ENCODE measurements at places on chromosomes 16 and 17.
A peak's percentile ranks its signal among the peaks of the same experiment; 100 is the strongest.

- no peak for DNase-seq
Observed at GRCh38 chr16:71255721-71256120, 25.2 kb upstream of the HYDIN start.

DNA sequence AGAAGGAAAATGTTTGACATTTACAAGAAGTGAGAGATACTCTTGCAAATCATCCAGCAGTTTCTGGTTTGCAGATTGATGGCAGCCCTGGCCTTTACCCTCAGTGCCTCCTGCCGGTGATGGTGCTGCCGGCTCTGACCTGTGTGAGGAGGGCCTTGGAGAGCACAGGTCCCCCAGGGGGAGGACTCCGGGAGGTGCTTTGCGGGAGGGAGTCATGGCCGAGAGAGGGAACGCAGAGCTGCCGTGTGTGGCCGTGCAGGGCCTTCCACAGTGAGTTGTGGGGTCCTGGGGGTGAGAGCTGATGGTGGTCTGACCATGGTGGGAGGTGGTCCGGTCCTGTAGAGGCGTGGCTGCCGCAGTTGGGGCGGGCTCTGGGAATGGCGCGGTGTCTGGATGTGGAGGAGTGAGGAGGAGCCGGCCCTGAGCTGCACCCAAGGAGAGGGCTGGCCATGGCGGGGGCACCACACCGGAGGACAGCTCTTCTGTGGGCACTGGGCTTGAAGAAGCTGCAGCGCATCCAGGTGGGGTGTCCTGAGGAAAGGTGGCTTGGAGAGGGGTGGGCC lies 28.0 kb upstream of the ZNF750 start:
- no peak for DNase-seq

- peak; percentile 19 for DNase-seq
Observed at GRCh38 chr17:64460955-64461354, 12.0 kb downstream of the MILR1 start.

GRCh38 chr16:83680980-83681379 lies 126.8 kb upstream of the HSBP1 start:
- no peak for DNase-seq

DNA sequence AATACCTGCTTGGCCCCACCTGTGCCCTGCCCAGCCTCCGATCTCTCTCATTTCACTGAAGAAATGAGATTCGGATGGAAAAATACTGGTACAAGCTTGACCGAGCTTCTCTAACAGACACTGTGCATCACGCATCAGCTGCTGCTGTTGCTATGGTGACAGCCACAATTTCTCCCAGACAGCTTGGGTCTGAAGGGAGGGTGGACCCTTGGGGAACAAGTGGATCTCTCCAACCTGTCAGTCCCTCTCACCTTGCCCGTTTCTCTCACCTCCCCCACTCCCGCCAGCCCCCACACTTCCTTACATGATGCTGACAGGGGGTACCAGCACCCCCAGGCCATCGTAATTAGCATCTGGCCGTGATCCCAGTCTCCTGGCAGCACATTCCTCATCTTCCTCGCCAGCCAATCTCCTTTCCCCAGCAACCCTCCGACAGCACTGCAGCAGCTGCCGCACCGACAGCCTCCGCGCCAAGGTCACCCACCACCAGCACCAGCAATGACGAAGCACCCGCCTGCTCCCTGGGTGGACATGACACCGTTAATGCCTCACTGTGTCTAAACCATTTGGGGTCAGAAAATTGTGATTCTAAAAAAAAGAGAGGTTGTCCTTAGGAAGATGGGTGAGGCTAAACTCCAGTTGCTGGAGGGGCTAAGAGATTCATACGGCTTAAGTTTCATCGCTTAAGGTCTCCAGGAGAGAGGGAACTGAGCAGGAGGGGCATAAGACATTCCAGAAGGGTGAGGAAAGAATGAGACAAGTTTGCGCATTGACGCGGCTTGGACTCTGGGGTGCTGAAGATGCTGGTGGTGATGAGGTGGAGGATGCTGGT lies 58.6 kb upstream of the TNRC6A start:
- DNase-seq: peak; percentile 6

- no peak for DNase-seq
Observed at GRCh38 chr16:84511831-84512230, 7.4 kb upstream of the MEAK7 start.

DNA sequence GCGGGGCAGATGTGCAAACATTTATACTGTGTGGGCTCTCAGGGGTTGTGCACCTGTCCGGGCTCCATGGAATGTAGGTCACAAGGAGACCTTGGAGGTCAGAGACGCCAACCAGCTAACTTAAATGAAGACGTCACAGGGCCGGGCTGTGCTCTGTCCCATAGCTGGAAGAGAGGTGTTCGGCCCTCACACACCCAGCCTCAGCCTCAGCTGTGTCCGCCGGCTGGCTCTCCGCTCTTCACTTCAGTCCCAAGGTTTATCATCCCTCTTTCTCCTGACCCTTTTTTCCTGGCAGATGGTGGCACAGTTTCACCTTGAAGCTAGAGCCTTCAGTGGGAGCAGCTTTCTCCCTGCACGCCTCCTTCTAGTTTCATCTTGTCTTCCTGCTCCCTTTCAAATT lies 6.0 kb upstream of the RBFOX3 start:
- DNase-seq: no peak

GRCh38 chr16:23959072-23959751 lies 123.4 kb downstream of the PRKCB start:
- DNase-seq: no peak

GRCh38 chr16:21590796-21591195 lies 8.6 kb upstream of the METTL9 start:
- DNase-seq: no peak

- no peak for DNase-seq
Observed at GRCh38 chr16:70769761-70770160, 31.2 kb downstream of the VAC14 start.

GRCh38 chr16:7731141-7731540 lies 398.5 kb downstream of the RBFOX1 start:
- DNase-seq: no peak

GRCh38 chr17:29667969-29668368 lies 45.3 kb upstream of the CORO6 start:
- DNase-seq: no peak

GRCh38 chr16:12853972-12854371 lies 47.4 kb upstream of the SHISA9 start:
- DNase-seq: no peak

- no peak for DNase-seq
Observed at GRCh38 chr17:39652587-39653315, 12.4 kb upstream of the TCAP start.

DNA sequence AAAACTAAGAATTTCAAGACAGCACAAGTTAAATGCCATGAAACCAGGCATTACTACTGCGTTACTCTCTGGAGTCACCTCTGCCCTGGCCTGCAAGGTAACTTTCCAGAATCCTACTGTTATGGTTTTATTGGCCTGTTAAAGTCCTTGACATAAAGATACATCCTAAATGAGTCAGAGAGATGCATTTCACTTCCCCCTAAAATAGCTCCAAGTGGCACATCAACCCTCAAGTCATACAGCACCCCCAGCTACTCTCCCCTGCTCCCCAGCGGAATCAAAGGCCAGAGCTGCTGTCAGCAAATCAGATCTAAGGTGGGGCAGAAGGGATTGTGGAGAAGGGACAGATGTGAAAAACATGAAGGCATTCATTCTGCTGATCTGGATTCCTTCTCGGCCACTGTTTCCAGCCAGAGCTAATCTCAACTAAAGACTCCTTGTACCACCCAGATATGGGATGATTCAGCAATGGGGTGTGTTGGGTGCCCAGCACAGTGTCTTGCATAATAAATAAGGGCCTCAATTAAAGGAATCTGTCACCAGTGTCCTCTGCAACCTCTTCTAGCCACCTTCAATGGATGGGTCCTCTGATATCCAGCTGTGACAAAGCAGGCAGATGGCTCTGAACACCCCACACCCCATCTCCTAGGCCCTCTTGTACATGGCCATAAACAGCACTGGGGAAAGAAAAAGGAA lies 8.5 kb upstream of the CCL1 start:
- no peak for DNase-seq

- no peak for DNase-seq
Observed at GRCh38 chr16:11202260-11203091, 53.5 kb downstream of the SOCS1 start.

- no peak for DNase-seq
Observed at GRCh38 chr17:70891306-70891705, 722.0 kb downstream of the KCNJ2 start.

DNA sequence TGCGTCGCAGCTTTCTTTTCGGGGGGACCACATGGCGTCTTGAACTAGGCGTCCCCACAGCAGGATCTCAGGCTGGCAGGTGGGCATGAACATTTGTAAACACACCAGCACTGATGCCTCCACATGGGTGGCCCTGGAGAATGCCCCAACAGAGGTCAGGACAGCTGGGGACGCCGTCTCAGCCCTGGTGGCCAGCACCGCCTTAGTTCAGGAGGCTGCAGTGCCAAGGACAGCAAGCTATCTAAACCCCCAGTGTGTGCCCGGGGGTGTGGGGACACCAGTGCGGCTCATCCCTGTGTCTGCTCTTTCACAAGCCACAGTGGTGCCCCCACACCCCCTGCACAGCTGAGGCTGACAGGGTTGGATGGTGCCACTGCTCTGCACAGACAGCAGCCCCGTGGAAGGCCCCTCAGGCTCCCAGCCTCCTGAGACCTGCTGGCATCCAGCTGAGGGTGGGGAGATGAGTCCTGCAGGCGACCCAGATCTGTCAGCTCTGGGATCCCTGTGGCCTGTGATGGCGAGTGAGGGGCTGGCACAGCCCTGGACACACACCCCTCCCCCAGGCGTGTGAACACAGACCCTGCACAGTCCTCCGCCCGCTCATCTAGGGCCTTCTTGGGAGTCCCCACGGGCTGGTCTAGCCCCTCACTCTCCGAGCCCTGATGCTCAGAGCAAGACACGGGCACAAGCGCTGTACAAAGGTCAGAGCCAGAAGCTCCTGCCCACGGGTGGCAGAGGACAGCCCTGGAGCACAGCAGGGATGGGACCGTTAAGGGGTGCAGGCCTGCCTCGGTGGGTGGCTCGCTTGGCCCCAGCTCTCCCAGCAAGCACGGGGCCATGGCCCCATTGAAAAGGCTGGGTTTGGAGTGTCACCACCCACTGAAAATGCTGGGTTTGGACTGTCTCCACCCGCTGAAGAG lies 10.7 kb downstream of the FSCN2 start:
- DNase-seq: no peak

DNA sequence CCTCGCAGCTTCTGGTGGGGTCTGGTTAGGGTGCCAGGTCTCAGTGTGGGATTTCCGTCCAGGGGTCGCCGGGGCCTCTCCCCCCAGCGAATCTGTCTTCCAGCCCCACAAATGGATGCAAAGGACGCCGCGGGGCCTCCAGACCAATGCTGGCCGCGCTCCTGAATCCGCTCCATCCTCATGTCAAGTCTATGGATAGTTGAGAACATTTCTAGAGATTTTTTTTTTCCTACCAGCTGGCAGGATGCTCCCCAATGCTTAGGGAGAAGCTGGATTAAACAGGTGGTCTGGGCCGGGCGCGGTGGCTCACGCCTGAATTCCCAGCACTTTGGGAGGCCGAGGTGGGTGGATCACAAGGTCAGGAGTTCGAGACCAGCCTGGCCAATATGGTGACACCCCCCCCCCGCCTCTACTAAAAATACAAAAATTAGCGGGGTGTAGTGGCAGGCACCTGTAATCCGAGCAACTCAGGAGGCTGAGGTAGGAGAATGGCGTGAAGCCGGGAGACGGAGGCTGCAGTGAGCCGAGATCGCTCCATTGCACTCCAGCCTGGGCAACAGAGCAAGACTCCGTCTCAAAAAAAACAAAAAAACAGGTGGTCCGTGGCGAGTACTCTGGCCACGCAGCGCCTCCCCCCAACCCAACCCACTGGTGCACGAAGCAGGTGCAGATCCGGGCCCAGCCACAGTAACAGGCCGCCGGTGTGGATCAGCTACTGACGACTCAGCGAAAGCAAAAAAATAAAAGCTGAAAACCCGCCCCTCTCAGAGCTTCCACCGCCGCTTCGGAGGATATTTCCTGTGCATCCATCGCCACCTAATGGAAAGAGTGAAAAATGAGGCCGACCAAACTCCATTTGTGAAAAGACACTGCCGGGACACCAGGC lies 1.1 kb upstream of the NXN start:
- DNase-seq: peak; percentile 72

DNA sequence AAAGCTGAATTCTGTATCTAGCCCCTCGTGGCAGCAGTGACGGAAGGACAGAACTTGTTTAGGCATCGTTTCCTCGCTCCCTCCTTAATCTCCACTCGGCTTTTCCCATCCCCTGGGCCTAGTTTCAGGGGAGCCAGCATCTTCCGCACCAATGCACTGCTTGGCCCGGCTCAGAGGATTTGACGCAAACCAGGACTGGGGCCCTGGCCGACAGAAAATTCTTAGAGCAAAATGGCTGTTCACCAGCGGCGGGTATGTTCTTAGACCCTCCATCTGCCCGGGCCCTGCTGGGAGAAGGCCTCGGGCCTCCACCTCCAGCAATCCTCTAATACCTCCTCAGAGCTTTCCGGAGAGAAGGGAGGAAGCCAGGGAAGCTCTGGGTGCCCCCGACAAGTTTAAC lies 54.6 kb downstream of the TBC1D16 start:
- no peak for DNase-seq

GRCh38 chr16:88448461-88449266 lies 4.4 kb upstream of the ZFPM1 start:
- DNase-seq: no peak

GRCh38 chr17:38702916-38703741 lies 1.9 kb upstream of the MLLT6 start:
- DNase-seq: no peak

- DNase-seq: no peak
Observed at GRCh38 chr16:88345721-88346560, 36.8 kb upstream of the ZNF469 start.

DNA sequence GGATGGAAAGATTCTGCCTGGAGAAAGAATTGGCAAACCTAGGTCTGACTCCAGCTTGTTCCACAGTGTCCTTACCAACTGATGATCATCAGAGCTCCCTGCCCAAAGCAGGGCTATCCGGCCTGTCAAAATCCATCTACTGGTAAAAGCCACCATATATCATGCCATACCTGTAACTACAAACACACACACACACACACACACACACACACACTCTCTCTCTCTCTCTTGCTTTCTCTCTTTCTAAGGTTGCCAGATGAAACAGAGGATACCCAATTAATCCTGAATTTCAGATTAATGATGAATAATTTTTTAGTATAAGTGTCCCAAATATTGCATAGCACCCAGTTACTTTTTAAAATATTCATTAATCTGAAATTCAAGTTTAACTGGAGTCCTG lies 1.5 kb upstream of the MMP28 start:
- DNase-seq: no peak

- DNase-seq: no peak
Observed at GRCh38 chr16:54397190-54397835, 110.7 kb upstream of the IRX3 start.

DNA sequence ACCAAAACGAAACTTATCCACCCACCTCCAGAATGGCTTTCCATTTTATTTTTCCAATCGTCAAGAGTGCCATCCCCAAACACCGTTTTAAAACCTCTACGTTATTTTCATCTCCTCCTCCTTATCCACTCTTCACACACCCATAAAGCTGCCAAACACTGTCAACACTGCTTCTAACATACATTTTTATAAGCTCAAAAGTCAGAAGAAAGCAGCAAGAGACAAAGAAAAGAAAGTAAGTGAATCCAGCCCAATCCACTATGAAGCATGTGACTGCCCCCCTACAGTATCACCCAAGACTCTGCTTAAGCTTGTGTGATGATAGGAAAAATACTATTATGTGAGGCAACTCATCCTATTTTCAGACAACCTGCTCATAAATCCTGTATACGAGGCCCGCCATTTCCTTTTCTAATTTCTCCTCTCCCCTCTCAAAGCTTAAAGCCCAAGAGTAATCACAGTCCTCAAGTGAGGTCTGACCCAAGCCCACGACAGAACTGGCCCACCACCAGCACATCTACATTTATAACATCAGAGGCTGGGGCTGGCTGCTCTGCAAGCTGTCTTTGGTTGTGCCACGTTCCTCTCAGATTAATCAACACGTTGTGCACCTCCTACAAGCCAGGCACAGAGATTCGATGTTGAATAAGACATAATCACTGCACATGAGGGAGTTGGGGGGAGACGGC lies 16.3 kb downstream of the USP31 start:
- no peak for DNase-seq

Measured in gastrocnemius medialis (tissue), 4 donors.